Activated effector memory CD4-positive, alpha-beta T cell treated with anti-CD3 and anti-CD28 coated beads, Interleukin-2, amount 50 U/mL, for 16 hours (primary cell): ENCODE measurements at places on chromosomes 3 and 15.

DNA sequence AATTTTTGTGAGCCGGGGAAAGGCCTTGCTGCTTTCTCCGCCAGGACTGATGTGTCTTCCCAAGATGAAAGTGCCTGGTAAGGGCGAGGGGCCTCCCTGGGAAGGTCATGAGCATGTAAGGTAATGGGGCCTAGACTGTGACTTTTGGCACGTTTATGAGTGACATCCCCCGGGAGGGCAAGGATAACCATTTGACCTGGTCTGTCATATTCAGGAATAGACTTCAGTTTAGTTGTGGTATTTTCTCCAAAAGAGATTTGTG, 631 bp upstream of the CNBP start:
- DNase-seq: no peak

DNA sequence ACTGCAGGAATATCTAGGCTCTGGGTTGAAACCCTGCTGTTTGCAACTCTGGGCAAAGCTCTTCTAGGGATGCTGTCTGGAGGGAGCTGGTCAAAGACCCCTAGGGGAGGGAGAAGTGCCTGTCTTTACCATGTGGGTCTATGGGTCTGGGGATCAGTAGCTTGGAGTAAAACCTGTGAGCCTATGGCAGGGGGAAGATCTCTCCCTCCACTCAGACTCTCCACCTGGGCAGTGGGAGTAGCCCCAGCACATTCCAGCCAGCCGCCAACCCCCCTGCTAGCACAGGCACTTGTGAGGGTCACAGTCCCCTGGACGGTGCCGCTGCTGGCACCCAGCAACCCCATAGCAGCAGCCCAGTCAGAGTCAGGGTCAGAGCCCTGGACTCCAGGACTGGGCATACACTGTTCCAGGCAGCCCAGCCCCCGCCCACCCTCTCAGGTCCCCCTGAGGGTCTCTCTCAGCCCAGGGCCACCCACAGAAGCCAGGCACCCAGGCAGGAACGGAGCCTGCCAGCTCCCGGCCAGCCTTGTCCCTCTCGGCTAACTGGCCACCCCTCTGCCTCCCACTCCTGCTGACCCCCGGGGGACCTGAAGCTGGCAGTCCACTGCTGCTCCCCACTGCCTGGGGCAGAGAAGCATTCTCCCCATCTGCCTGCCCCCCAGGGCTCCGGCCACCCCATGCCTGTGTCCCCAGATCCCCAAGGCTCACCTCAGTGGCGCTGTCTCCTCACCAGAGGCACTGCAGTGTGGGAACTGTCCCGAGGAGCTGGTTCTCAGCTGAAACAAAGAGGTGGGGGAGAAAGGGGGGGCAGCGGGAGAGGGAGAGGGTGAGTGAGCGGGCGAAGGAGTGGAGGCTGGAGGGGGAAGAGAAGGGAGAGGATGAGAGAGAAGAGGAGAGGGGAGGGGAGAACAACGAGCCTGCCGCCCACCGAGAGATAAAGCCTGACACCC, 10.8 kb downstream of the GLYCTK start:
- DNase-seq: no peak

- peak; percentile 3 for DNase-seq
These were observed 24.8 kb downstream of the MRAS start for GRCh38 chr3:138373087-138373735.

DNA sequence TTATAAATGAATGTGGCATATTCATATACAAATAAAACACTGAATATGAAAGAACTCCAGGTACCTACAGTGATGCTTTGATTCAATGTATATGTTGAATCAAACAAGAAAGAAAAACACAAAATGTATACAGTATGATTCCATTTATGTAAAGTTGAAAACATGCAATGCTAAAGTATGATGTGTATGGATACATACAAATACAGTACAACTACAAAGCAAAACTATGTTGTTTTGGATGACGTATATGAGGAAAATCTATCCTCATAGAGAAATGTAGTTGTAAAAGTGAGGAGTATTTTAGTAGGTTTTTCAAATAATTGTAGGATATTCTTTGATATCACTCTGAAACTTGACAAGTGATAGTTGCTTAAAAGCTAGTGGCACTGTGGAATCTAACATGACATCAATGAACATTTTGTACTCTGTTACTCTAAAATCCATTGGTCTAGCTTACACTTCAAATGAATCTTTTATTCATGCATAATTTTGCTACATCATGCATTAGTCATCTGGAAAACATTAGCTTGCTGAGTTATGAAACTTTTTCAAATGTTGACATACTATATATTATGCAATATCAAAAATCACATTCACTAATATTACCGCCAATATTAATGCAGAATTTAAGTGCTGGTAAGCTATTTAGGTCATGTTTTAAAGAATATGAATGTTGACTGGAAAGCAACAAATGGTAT, 278.1 kb upstream of the CHRNA7 start:
- no peak for DNase-seq

DNA sequence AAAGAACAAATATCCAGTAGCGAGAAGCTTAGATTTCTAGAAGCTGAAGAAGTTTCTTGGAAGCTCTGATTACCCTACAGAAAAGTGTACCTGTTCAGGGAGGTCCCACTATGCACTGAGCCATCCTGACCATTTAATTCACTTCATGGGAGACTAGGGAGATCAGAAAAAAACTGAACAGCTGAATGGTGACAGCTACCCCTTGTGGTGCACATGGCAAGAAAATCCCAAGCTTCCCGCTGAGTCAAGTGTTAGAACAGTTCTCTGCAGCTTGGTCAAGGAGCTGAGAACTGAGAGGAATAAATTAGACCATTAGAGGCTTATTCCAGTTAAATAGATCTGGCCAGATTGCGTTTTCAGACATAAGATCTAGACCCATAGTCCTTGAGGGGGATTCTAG, 197.2 kb upstream of the VEPH1 start:
- DNase-seq: no peak

- no peak for DNase-seq
These were observed 175.8 kb downstream of the SPATA16 start for GRCh38 chr3:172965256-172965655.

DNA sequence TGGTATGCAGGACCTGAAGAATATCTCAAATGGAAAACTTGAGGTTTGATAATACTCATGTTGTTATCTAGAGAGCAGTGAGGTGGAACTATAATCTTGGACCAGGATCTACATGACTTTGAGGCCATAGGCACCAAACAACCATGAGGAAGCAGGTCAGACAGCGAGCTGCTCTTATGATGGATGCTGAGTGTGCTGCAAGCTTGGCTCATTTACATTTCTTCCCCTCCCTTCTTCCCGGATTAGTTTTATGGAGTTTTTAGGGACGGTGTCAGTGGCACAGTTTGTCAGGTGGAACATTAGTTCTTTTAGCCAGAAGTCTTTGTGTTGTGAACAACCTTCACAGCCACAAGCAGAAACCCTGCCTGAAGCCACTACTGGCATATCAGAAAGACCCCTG, 8.0 kb upstream of the MYZAP start:
- no peak for DNase-seq

DNA sequence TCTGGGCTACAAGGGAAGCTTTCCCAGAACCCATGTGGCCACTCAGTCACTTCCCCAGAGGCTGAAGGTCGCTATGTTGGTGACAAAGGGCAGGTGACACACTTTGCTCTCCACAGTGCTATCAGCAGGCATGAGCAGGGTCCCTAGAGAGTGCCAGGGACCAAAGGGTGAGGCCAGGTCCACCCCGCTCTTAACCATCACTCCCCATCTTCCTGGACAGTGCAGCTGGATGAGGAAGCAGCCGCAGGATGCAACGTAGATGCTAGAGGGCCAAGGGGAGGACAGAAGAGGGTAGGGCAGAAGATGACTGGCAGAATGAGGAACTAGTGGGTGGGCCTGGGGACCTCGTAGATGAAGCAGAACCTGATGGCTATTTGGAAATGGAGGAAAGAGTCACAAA, 13.6 kb upstream of the LTF start:
- no peak for DNase-seq

GRCh38 chr3:132218817-132219755, 98.1 kb upstream of the ACP3 start:
- DNase-seq: no peak

DNA sequence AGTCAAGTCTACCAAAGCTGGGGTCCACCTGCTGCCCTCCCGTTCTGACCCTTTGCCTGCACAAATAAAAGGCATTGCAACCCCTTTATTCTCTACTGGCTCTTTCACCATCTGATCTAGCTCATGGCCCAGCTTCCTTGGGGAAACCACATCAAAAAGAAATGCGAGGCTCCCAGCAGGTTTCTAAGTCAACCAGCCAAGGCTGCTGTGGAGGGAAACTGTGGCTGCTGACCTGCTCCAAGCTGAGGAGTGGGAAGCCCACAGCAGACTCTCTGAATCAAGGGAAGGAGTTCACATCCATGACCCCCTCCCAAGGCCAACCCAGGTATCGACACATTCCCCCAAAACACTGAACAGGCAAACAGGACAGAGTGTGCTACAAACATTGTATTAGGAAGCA, 25.2 kb upstream of the SLCO2A1 start:
- peak; percentile 28 for DNase-seq

DNA sequence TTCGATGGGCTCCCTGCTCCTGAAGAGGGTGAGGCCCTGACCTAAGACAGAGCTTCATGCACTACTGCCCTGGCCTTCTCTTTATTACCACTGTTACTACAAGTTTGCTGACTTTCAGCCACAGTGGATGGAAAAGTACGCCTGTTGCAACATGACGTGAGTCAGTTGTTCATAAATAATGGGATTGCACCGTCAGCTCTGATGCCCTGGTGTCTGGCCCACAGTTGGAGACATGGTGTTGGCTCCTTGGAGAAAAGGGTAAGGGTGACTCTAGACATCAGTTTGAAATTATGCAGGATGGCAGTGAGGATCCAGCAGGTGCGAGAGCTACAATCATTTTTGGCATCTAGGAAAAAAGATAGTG, 5.5 kb downstream of the PAQR5 start:
- no peak for DNase-seq

GRCh38 chr15:93088981-93089726, at the start of gene RGMA:
RGMA (minus strand) TSS chr15:93089211; CDS start chr15:93088932, 279 bp downstream.
- peak; percentile 65 for DNase-seq
